Spleen (tissue), 13 donors: ENCODE measurements at places on chromosomes 4 and X.

DNA sequence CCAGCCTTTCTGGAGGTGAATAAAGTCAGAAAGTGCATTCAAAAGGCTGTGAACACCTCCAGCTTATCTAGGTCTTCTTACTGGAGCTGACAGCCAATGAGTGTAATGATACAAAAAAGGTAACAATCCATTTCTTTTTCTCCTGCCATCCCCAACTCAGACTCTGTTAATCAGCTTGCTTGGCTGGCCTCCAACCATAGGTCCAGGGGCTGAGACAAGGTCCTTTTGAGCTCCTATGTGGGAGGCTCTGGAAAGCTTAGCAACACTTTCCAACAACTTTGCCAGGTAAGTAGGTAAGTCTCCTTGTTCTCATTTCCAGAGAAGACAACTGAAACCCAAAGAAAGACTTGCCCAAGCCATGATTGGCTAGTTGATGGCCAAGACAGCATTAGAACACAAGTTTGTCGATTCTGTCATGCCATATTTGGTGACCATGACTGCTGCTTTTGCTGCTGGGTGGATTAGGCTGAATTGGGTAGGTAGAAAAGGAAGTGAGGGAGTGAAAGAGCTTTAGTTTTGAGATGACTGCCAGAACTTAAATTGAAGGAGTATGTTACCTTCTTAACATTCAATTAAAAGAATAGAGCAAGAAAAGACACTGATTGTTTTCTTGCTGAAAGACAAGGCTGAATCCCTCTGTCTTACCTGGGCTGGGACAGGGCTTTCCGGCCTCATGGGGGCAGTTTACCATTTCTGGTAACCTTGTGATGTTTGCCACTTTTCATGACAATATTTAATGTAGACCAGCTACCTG lies 22.8 kb downstream of the VSIG4 start:
- DNase-seq = no peak

- no peak for DNase-seq
Observed at GRCh38 chr4:115720611-115721010, 607.2 kb upstream of the NDST4 start.

- peak; percentile 54 for DNase-seq
Observed at GRCh38 chr4:154004507-154005170, 215.8 kb upstream of the SFRP2 start.

- peak; percentile 79 for DNase-seq
Observed at GRCh38 chrX:80812176-80812575, 2.5 kb upstream of the BRWD3 start.

GRCh38 chr4:152348670-152349069 lies 187.2 kb downstream of the FBXW7 start:
- DNase-seq = no peak

DNA sequence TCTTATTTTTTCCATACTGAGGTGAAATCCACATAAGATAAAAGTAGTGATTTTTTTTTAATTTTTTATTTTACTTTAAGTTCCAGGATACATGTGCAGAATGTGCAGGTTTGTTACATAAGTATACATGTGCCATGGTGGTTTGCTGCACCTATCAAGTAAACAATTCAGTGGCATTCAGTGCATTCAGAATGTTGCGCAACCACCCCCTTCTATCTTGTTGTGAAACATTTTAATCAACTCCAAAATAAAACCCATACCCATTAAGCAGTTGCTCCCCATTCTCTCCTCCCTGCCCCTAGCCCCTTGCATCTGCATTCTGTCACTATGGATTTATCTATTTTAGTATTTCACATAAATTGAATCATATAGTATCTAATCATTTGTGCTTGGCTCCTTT lies 121.2 kb downstream of the KLHL13 start:
- no peak for DNase-seq

- no peak for DNase-seq
Observed at GRCh38 chr4:3338321-3338838, 45.6 kb downstream of the RGS12 start.

- DNase-seq = no peak
Observed at GRCh38 chr4:188650516-188650915, 511.3 kb downstream of the TRIML1 start.

- no peak for DNase-seq
Observed at GRCh38 chrX:16552546-16552945, 97.4 kb upstream of the S100G start.

- DNase-seq = no peak
Observed at GRCh38 chr4:112147697-112148096, 2.4 kb downstream of the FAM241A start.

DNA sequence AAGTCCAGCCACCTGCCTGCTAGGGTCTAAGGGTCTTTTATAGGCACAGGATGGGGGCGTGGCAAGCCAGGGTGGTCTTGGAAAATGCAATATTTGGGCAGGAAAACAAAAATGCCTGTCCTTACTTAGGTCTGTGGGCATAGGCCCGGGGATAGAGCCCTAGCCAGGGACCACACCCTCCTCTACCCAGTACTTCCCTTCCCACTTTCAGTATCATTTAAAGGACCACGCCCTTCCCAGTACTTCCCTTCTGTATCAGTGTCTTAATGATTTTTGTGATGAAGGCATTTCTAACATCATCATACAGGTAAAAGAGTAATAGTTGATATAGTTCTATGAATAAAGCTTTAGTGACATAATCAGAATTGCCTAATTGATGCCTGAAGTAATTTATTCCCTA lies 11.4 kb downstream of the BANK1 start:
- no peak for DNase-seq

- DNase-seq = no peak
Observed at GRCh38 chrX:149494844-149495565, 10.1 kb downstream of the IDS start.

- no peak for DNase-seq
Observed at GRCh38 chr4:76716020-76716419, 181.9 kb downstream of the SOWAHB start.

GRCh38 chr4:159390648-159391047 lies 287.8 kb downstream of the RAPGEF2 start:
- no peak for DNase-seq

DNA sequence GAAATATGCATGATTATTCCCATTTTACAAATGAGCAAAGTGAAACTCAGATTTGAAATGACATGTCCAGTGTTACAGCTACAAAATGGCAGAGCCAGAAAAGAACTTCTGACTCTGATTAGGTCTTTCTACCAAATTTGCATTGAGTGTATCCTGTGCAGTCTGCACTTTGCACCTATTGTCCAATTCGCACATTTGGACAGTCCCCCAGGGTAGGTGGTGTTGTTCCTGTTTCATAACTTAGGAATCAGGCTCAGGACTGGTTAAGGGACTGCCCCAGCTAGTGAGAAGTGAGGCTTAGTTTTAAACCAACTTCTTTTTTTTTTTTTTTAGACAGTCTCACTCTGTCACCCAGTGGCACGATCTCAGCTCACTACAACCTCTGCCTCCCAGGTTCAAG lies 137.9 kb upstream of the NALF2 start:
- no peak for DNase-seq

DNA sequence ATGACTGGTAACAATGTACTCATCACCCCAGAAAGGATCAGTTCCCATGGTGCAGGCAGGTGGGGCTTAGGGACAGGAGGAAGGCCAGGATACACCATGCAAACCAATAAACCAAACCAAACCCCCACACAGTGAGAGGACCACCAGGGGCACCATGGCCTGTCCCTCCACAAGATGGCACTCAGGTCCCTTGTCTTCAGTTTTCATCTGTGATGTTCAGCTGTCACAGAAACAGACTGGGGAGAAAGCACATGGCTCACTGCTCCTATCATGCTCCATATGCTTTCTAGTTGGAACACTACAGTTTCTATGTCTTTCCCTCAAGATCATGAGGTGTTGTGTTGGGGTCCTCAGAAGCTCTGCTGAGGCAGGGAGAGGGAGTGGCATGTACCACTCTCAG lies 10.1 kb downstream of the HS3ST1 start:
- no peak for DNase-seq

DNA sequence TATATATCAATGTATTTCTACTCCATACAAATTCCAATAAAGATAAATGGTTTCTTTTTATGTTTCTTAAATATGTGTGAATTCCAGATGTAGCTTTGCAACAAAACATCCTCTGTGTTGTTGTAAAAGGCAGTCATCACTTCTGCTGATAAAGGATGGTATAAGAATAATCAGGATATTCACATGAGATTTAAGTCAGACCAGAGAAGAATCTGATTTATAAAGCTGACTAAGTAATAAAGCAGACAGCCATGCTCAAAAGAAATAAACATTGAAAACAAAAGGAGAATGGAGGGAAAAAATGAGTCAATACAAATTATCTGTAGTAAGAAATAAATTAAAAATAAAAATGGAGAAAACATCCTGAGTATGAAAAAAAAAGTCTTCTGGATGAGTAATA lies 27.0 kb upstream of the SLC7A11 start:
- no peak for DNase-seq

- DNase-seq = no peak
Observed at GRCh38 chr4:53899586-53900270, 164.7 kb downstream of the CHIC2 start.

GRCh38 chr4:24643774-24644520 lies 59.6 kb upstream of the DHX15 start:
- DNase-seq = no peak

GRCh38 chr4:37976991-37977470 lies 16.8 kb downstream of the PTTG2 start:
- peak; percentile 97 for DNase-seq

DNA sequence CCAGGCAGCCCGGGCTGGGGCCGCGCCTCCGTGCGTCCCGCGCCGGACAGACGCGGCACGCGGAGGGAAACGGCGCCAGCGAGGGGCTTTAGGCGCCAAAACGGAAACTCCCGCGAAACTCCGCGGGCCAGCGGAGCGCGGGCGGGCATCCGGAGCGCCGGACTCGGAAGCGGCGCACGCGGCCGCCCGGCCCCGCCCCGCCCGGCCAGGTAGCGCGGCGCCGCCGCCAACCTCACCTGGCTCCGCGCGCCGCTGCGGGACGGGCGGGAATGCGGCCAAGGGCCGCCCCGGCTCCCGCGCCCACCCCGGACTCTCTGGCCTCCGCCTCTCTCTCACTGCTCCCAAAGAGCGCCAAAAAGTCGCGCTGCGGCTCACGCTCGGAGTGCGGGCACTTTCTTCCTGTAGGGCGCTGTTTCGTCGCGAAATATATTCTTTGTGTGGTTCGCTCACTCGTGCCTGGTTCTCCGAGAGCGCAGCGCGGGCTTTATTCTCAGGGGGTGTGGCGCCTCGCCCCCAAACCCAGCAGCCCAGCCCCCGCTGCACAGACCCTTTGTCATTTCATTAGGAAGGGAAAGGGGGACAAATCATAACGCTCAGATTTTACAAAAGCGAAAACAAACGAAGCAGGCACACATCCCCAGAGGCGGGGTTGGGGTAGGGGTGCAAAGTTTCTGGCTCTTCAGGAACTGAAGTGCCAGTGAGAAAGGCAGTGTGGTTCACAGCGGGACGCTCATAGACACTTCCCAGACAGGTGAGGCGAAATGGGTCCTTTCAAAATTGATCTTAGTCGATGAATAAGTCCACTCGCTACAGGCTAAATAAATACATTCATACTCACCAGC lies 961 bp upstream of the MBNL3 start:
- DNase-seq = peak; percentile 86

DNA sequence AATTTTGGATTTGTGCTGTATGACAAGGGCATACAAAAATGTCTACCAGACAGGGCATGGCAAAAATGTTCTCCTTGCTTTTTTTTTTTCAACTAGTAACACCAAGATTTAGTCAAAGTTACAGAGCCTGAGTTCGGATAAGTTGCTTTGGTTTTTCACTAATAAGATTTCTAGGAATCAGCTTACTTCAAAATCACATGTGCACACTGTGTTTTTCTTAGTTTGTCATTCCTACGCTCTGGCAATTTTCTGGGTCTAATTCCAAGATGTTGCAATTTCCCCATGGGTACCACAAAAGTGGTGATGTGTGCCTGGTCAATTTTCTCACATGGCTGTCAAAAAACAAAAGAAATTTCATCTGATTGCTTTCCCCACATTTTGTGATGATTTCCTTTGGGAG lies 6.3 kb downstream of the C1QTNF7 start:
- no peak for DNase-seq
